ENCODE measurements at places on chromosomes 4 and X.

GRCh38 chr4:186118582-186118981 lies 14.1 kb downstream of the FAM149A start:
- DNase-seq: no peak

GRCh38 chr4:185566972-185567371 lies 31.7 kb upstream of the PDLIM3 start:
- DNase-seq: no peak

- DNase-seq: no peak
Measured at GRCh38 chr4:88097301-88097700, 61.1 kb downstream of the ABCG2 start.

DNA sequence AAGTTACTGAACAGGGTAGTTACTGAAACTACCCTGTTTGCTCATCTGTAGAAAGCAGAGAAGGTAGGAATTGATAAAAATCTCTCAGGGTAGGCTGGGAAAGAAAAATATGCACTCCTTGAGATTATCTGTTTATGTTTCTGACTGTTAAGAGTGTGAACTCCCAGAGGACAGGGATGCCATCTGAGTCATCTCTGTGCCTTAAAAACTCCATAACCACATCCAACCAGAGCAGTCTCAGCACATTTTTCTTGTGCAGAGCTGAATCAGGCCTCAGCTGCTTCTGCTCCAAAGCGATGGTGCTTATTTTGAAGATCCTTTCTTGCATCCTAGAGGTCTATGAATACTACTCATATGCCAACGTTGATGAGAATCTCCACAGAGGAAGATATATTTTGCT lies 9.9 kb downstream of the CENPVL3 start:
- no peak for DNase-seq

DNA sequence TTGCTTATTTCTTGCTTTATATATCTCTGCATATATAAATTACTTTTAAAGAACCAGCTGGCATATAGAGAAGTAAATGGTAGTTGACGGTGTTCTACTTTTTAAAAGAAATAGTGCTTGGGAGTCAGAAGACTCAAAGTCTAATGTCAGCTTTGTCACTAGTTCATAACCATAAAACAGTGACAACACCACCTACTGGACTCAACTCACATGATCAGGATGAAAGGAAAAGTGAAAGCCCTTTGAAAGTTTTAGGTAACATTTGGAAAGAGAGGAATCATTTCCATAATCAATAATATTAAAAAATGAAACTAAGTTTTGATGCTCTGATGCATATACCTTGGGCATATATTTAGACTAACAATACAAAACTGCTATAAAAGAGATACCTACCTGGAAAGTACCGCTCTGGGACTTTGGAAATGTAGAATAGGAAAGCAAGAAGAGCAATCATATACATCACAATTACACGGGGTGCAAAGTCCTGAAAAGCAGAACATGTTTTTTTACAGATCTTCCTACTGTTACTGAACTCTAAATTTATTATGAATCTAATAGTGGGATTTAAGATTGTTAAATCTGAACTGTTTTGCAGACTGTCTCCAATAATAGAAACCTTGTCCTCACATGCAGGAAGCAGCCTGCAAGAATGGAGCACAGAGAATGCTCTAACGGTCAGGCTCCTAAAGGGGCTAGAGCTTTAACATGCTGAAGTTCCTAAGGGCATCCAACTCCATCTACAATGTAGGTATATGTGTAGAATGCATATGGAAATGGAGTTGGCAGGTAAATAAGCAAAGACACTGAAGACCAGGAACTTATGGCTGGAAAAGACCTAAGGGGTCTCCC lies 15.6 kb downstream of the PAQR3 start:
- no peak for DNase-seq

DNA sequence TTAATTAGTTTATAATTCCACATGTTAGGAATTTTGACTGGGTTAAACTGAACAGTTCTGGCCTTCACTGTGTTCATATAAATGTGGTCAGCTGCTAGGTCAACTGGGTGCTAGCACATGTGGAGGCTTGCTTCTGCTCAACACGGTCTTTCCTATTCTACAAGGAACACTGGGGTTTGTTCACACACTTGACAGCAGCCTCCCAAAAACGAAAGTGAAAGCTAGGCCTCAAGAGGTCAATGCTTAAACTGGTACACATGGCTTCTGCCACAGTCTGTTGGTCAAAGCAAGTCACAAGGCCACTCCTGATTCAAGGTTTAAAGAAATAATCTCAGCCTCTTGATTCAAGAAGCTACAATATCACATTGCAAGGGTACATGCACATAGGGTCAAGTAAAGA lies 126.5 kb downstream of the QDPR start:
- DNase-seq: no peak

DNA sequence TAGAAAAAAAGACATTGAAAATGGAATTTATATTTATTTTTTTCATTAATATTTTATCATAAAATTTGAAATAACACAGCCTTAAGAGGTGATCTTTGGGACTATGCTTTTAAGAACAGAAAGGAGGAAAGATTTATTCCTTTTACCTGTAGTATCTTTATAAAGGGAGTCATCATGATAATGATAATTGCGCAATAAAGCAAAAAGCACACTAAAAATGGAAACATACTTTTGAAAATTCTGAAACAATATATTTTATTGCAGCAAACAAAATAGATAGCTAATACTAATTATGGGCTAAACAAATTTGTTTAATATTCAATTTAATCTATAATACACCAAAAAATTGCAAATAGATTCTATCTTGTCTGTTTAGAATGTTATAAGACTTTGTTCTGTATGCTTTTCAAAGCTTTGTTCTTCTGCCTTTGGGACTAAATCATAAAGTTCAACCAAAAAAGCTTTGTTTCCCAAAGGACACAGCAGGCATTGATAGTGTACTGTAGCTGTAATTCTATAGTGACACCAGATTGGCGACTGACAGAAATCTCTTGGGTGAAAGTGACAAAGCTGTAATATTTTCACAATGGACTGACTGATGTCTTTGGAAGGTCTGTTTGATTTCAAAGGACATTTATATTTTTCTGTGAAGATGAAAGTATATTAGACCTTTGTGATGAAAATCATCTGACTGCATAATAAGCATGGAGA lies 2156.6 kb upstream of the TENM3 start:
- no peak for DNase-seq

DNA sequence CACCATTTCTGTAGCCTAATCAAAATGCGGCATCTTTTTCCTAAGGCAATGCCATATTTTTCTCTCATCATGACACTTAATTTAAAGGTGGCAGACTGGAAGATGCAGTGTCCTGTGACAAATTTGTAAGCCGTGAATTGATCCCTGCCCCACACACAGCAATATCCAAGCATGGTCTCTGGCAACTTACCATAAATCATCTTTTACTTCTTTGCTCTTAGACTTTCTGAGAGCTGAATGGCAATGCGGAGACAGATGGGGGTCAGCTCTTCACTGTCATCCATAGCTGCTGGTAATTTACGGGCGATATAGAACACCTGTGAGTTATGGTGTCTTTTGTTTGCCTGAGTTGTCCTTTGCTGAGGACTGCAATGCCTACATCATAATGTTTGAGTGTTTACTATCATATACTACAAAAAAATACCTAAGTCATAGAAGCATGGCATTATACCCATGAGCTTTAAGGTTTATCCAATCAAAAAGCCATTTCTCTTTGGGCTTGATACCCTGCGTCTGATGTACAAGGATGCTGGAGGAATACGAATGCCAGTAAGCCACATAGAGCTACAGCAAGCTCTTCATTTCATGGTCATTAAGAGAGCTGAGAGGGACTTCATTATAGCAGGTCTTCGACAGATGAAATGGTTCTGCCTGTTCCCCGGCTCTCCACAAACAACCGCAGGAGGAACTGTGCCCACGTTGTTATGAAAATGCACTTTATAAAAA lies 148.1 kb downstream of the TRIML1 start:
- no peak for DNase-seq

DNA sequence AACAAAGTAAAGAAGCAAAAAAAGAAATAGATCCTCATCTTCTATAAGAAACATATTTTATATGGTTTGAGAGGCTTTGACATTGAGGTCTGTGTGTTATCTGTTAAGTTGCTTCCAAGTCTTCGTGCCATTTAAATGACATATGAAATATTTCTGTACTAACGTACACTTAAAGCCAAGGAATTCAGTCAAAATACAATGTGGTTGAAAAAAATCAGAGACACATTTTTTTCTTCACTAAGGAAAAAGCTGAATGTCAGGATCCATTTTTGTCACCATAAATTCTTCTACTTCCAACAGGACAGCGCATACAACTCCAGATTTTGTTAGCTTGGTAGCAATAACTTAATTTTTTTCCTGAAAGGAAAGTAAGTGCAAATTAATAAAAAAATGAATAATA lies 168.5 kb downstream of the FAT4 start:
- no peak for DNase-seq
